ENCODE measurements at places on chromosomes 5 and 9.

DNA sequence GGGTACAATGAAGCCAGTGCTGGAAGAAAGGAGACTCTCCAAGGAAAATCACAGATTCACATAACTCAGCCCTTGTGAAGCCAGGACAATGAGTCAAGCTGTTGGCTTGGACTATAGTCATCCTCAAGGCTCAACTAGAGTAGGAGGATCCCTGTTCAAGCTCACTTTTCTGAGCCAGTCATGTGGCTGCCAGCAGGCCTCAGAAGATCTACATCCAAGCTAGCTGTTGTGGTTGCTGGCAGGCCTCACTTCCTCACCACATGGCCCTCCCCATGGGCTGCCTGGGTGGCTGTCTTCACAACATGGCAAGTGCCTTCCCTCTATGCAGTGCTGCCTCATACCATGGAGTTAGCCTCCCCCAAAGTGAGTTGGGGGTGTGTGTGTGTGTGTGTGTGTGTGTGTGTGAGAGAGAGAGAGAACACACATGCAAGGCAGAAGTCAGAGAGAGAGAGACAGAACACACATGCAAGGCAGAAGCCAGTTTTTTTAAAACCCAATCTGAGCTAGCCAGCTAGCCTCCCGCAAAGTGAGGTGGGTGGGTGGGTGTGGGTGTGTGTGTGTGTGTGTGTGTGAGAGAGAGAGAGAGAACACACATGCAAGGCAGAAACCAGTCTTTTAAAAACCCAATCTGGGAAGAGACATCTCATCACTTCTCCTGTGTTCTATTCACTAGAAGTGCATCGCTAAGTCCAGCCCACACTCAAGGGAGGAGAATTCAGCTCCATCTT lies 17.1 kb downstream of the SCAI start:
- DNase-seq = peak; percentile 98

DNA sequence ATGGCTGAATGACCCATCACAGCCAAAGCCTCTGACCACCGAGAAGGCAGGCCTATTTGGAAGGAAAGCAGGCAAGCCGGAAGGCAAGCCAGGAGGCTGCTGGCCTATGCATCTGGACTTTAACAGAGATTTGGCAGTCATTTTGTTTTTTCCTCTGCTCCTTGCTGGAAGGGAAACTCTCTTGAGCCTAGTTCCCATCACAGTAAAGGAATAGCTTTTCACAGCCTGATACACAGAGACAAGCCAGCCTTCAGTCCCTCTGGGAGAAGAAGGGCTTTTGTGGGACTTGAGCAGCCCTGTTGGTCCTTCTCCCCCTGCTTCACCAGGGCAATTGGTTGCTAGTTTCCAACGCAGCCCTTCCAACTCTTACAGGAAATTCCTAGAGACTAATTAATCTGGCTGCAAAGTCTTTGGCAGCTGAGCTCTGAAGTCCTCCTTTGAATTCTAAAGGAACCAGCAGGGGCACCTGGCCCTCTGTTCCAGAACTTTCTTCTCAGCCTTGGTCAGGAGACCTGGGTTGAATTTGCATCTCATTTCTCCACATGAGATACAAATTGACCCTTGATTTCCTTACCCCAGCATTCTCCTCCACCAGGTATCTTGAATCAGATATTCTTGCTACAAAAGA lies 157.3 kb upstream of the EPB41L4A start:
- no peak for DNase-seq

- no peak for DNase-seq
Observed at GRCh38 chr5:1129711-1130055, 17.8 kb upstream of the SLC12A7 start.

DNA sequence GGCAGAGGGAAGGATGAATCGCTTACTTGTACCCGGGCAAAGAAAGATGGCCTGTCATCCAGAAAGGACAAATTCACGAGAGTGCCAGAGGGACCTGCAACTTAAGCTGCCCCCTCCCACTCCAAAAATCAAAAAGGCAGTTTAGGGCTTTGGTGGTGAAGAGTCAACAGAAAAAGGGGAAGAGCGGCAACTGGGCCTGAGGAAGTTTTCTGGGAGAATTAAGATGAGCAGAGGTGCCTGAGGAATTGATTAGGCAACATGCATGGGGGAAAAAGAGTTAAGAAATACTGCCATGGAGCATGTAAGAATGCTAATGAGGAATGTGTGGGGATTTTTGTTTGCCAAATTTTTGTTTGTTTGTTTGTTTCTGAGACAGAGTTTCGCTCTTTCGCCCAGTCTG lies 1.8 kb upstream of the ACTL7B start:
- DNase-seq = no peak

DNA sequence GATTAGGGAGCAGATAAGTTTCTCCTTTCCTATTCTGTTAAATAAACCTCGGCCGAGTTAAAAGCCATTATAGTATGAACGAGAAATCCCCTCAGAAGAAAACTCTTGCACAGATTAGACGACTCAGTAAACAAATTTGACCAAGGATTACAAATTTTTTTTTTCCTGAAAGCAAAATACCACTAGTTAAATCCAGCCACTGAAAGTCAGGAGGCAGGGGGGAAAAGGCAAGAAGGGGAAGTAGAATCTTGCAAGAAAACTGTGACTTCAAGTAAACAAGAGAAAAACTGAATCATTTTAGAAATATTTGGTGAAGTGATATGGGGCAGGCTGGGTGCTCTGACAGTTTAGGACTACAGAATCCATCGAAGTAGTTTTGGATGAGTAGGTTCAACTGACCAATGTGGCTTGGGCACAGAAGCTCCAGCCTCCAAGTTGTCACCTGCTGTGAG lies 251.0 kb downstream of the DENND1A start:
- no peak for DNase-seq

GRCh38 chr5:151581812-151582583 lies 9.1 kb downstream of the FAT2 start:
- no peak for DNase-seq

DNA sequence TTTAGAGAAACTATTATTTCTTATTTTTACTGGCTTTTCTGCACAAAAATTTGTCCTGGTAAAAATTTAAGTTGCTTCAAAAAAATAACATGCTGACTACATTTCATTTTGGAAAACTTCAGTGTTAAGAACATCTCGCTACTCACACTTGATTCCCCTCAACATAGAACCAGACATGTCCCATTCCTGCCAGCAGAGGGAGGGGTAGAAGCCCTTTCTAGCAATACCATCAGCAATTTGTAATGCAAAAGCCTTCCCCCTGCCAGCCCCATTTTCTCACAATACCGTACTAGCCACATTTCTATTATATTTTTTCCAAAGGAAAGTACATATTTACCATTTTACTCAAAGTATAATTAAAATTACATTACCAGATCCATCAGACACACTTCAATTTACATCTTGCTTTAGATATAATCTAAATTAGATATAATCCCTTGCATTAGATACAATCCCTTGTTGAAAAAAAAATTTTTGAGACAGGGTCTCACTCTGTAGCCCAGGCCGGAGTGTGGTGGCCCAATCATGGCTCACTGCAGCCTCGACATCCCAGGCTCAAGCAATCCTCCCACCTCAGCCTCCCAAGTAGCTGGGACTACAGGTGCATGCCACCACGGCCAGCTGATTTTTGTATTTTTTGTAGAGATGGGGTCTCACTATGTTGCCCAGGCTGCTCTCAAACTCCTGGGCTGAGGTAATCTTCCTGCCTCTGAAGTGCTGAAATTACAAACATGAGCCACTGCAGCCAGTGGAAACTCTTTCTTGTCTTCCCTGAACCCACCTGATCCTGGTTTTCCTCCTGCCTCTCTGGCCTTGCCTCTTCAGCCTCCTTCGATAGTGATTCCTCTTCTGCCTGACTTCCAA lies 39.6 kb upstream of the IDNK start:
- peak; percentile 35 for DNase-seq

GRCh38 chr9:127049044-127049443 lies 73.4 kb downstream of the ANGPTL2 start:
- peak; percentile 84 for DNase-seq

DNA sequence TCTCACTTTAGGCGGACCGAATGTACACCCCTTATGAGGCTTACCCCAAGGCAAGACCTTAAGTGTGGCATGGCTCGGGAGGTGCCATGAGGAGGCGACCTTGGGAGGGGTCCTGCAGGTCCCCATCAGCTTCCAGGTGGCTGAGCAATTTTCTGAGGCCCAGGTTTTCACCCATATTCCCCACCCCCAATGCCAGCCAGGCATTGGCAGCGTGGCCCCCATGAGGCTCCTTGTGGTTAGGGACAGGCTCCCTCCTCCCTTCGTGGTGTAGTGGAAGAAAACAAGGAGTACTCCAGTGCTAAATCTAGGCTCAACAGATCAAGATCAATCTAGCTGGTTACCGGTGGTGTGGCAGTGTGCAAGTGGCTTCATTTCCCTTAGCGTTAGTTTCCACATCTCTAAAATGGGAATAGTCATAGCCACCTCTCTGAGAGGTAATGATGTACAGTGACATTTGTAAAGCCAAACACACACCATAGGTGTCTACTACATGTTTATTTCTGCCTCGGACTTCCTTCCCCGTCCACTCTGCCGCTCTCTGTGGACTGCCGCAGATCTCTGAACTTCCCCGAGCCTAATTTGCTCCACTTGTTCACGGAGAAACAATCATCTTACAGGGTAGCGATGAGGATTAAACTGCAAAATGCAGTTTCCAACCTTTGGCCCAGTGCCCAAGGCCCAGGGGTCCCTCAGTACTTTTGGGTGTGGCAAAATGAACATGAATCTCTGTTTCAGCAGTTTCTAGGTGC lies 8.4 kb downstream of the LHX2 start:
- no peak for DNase-seq

GRCh38 chr5:21195145-21195544 lies 1207.1 kb upstream of the CDH18 start:
- DNase-seq = no peak

- DNase-seq = peak; percentile 52
Observed at GRCh38 chr5:43773478-43773844, 170.5 kb downstream of the NNT start.

GRCh38 chr9:9996259-9996658 lies 616.5 kb downstream of the PTPRD start:
- no peak for DNase-seq

- no peak for DNase-seq
Observed at GRCh38 chr5:138102454-138103318, 18.9 kb downstream of the WNT8A start.

- no peak for DNase-seq
Observed at GRCh38 chr5:125333416-125333815, 587.0 kb upstream of the ZNF608 start.

- no peak for DNase-seq
Observed at GRCh38 chr5:172045315-172045632, 38.8 kb upstream of the FBXW11 start.

DNA sequence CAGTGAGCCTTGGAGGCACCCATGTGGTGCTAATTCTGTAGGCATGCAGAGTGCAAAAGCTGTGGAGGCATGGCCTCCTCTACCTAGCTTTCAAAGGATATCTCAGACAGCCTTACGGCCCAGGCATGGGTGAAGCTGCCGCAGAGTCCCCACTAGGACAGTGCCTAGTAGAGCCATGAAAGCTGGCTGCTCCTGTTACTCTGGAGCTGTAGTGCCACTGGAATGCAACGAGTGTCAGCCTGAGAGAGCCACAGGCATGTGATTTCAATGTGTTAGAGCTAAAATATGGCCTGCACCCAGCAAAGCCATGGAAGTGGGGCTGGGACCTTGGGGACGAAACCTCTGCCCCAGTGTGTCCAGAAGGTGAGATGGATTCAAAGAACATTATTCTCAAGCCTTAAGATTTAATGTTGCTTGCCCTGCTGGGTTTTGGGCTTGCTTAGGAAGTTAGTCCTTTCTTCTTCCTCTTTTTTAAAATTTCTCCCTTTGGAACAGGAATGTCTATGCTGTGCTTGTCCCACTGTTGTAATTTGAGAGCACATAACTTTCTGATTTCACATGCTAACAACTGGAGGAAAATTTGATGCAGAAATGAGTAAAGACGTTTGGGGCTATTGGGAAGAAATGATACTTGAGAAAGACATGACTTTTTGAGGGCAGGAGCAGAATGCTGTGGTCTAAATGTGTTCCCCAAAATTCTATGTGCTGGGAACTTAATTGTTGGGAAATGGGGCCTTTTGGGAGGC lies 298.4 kb downstream of the PSAT1 start:
- no peak for DNase-seq

DNA sequence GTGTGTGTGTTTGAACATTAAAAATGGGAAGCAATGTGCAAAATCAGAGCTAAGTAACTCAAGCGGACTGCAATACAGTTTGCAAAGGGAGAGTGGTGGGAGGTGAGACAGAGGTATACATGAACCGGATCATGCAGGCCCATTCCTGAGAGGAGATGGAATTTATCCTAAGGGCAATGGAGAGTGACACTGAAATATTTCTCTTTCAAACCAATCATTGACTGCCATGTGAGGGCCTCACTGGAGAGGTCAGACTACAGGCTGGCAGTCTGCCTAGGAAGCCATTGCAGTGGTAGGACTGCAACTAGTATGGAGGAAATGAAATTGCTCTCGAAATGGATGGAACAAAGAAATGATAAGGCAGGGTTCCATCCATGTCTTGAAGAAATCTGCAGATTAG lies 34.8 kb downstream of the TNFSF15 start:
- DNase-seq = no peak

DNA sequence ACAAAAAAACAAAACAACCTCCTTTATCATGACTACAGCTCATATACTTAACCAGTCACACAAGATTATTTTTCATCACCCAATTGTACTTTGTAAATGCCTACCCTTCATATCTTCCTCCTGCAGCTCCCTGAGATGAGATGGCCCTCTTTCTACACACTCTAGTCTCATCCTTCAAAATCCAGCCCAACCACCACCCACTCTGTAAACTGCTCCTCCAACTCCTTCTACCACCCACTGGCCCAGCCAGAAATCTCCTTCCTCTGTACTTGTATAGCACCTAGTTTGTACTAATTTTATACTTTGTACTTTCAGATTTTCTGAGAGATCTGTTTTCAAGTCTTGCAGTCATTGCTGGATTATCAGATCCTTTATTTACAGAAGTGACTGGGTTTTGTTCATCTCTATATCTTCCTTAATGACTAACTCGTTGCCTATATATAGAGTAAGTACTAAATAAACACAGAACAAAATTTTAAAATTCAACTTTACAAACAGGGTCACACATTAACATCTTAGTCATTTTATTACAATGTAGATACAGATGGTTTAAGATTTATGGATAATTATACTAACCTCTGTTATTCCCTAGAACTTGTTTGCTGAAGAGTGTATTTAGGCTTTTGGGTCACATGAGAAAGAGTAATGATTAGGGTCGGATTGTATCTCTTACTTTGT lies 155.7 kb downstream of the NFIB start:
- DNase-seq = no peak

DNA sequence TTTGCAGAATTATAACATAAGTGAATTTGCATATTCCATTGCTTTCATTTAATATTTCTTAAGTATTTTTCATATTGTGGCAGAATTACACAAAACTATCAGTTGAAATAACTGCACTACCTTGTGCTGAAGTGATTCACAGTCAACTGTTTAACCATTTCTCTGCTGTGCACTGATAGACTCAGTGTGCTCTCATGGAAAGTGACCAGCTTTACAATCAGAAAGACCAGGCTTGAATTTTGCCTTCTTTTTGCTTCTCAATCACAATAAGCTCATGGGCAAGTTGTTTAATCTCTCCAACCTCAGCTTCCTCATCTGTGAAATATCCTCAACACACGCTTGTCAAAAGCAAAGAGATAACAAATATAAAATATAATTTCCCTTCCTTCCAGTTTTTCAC lies 18.3 kb downstream of the CDK5RAP2 start:
- no peak for DNase-seq

- no peak for DNase-seq
Observed at GRCh38 chr9:16591092-16591491, 279.4 kb downstream of the BNC2 start.

- no peak for DNase-seq
Observed at GRCh38 chr5:172714491-172715420, 56.2 kb downstream of the DUSP1 start.
